ENCODE measurements at places on chromosomes 6 and 20. TPM values are rescaled to one million over a fixed set of nuclear protein-coding genes. Genes with fewer than 3 reads are reported as not detected.

The BTN1A1 gene
- not detected for total RNA-seq

The ELOVL2 gene
- not detected for total RNA-seq

The MAP7 gene
- 15.3 TPM for total RNA-seq

The DEFB125 gene
- not detected for total RNA-seq

The DZANK1 gene
- total RNA-seq = 1.6 TPM

The ZNF831 gene
- not detected for total RNA-seq

The GPRC6A gene
- not detected for total RNA-seq

The ZBTB9 gene
- 7.9 TPM for total RNA-seq

The REM1 gene
- not detected for total RNA-seq

The MAPK13 gene
- 0.43 TPM for total RNA-seq

The CFAP61 gene
- total RNA-seq = 0.79 TPM

The LAMA2 gene
- 0.65 TPM for total RNA-seq

The OPN5 gene
- not detected for total RNA-seq

The GPR6 gene
- total RNA-seq = not detected

The KIZ gene
- total RNA-seq = 24.7 TPM

All from placental epithelial cell (primary cell).